PC-3 (cell line): ENCODE measurements at places on chromosomes 6 and 20.

GRCh38 chr20:53738945-53739798, 145.5 kb upstream of the ZNF217 start:
- peak; percentile 72 for DNase-seq

- DNase-seq = peak; percentile 13
Measured at GRCh38 chr6:133187657-133188453, 53.3 kb upstream of the EYA4 start.

DNA sequence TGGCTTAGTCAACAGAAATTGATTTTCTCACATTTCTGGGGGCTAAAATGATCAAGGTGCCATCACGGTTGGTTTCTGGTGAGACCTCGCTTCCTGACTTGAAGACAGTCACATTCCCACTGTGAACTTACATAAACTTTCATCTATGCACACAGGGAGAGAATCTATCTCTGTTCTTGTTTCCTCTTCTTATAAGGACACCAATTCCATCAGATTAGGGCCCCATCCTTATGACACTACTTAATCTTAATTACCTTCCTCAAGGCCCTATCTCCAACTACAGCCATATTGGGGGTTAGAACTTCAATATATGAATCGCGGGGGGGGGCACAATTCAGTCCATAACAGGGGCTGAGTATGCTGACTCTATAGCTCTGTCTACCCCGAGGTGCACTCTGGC, 10.6 kb upstream of the SCGN start:
- no peak for DNase-seq

GRCh38 chr6:88246654-88247053, 80.5 kb upstream of the CNR1 start:
- DNase-seq = no peak

DNA sequence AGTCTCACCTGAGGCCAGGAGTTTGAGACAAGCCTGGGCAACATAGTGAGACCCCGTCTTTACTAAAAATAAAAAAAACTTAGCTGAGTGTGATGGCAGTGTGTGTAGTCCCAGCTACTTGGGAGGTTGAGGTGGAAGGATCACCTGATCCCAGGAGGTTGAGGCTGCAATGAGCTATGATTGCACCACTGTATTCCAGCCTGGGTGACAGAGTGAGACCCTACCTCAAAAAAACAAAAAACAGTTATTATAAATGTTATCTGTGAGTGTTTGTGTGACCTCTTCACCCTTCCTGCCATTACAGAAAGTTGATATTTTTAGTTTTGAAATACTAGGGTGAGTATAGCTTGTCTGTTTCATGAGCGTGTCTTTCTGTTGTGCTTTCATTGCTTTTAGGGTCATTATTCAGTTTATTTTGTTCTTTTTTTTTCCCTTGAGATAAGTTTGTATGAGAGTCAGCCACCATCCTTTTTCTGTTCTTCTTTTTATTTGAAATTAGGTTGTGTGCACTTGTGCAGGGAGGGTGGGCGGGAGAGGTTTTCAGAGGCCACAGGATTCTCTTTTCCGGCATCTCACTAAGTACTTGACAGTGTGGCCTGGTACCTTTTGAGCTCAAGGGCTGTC, 26.2 kb downstream of the CDYL start:
- DNase-seq = no peak

- no peak for DNase-seq
Measured at GRCh38 chr6:113588646-113589045, 268.5 kb upstream of the MARCKS start.

DNA sequence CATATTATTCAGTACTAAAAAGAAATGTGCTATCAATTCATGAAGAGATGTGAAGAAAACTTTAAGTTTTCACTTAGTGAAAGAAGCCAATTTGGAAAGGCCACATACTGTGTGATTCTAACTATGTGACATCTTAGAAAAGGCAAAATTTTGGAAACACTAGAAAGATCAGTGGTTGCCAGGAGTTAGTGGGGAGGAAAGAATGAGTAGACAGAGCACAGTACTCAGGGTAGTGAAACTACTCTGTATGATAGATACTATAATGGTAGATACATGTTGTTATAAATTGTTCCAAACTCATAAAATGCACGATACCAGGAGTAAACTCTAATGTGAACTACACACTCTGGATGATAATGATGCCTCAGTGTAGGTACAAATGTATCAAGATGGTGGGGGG, 14.2 kb downstream of the NCOA3 start:
- no peak for DNase-seq

DNA sequence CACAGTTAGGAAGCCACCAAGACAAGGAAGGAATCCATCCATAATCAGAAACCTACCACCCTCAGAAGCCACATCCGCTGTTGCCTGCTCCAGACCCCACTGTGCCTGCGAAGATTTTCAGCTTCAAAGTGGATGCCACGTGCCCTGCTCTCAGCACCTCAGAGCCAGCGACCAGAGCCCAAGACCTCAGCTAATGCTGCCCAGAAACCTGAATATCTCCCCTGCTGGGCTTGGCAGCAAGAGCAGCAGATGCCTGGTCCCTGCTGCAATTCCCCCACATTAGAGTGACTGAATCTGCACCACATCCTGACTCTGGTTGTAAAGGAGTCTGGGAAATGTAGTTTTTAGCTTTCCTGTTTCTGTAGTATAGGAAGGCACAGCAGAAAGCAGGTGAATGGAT, 10.7 kb upstream of the ULBP3 start:
- peak; percentile 10 for DNase-seq

- DNase-seq = no peak
Measured at GRCh38 chr20:41669708-41670263, 51.6 kb upstream of the CHD6 start.

GRCh38 chr6:11392778-11393507, 144.6 kb upstream of the TMEM170B start:
- DNase-seq = no peak

GRCh38 chr6:98041921-98042320, 758.9 kb upstream of the MMS22L start:
- no peak for DNase-seq

GRCh38 chr6:161211380-161212035, 62.4 kb downstream of the AGPAT4 start:
- no peak for DNase-seq

- DNase-seq = peak; percentile 64
Measured at GRCh38 chr6:36127462-36128016, 2.8 kb upstream of the MAPK13 start.

GRCh38 chr6:34680802-34681515, 15.6 kb downstream of the ILRUN start:
- peak; percentile 61 for DNase-seq

GRCh38 chr20:409697-410559, 1.8 kb downstream of the RBCK1 start:
- DNase-seq = no peak

DNA sequence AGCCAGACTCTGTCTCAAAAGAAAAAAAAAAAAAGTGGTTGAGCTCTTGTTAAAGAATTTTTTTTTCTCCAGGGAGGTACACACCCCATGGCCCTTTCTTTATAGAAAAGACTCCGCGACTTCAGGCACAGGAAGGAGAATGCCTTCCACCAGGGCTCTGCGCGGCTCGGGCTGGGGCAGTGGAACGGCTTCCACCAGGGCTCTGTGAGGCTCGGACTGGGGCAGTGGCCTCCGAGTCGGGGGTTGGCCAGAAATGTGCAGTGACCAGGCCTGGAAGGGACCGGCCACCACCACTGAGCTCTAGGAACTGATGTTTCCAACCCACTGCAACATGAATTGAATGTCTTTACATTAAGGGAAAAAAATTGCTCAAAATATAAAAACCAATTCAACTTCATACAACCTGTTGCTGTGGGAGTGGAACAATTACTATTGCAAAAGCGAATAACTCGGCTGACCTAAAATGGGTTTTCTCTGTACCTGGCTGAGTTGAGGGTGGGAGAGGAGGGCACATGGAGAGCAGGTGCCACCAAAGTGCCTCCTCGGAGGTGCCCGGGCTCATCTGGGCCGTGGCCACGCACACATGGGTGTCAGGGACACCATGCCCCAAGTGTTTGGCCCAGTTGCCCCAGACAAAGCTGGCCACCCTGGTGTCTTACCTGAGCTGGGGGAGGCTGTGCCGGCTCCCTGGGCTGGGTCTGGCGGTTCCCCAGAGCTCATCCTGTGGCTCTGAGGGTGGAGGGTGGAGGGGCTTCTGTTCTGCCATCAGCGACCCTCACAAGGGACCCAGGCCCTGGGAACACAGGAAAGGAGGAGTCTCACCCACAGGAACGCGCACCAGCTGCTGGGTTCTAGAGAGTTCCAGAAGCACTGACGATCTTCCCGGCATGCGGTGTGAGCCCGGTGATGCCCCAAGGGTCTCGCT, 29.3 kb downstream of the SLC2A4RG start:
- DNase-seq = no peak

DNA sequence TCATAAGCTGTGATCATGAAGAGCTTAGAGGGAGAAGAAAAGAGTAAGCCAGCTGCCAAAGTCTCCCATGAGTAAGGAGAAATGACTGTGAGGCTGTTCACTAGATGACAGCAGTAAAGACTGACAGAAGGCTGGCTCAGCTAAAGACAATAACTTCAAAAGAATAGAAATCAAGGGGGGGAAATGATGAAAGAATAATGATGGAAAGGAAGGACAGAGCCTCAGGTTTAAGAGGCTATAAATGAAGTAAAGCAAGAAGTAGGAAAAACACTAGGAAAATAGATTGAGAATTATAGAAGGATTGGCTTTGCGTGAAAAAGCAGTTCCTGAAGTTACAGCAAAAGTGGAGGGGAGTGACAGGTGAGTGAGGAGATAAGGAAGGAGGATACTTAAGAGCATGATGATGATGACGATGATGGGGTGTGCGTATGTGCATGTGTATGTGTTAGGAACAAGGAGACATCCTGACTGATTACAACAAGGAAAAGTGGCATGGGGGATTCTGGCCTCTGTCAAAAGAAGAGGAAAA, 48.2 kb downstream of the HBS1L start:
- no peak for DNase-seq

- DNase-seq = no peak
Measured at GRCh38 chr20:49835031-49835430, 22.4 kb downstream of the SLC9A8 start.

DNA sequence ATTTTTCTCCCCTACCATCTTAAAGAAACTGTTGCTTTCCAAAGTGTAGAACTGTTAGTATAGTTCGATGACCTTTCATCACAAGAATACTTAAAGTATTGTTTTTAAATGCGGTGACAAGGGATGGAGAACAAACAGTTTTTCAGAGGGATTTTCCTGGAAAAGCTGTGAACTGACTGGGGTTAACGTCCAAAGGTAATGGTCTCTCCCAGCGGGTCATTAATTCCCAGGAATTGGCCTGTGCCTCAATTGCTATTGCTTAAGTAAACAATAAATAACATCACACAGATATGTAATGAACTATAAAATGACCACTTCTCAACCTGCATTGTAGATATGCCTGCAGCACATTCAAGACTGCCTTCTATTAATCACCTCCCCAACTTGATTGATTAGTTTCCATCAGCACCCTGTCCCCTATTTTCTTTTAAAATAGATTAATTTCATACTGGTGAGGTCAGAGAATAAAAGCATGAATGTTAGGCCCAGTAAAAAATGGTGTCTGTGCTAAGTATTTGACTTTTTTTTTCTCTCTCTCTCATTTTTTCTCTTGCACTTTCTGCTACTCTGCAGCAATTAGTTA, 268.2 kb downstream of the SAMD5 start:
- DNase-seq = no peak

DNA sequence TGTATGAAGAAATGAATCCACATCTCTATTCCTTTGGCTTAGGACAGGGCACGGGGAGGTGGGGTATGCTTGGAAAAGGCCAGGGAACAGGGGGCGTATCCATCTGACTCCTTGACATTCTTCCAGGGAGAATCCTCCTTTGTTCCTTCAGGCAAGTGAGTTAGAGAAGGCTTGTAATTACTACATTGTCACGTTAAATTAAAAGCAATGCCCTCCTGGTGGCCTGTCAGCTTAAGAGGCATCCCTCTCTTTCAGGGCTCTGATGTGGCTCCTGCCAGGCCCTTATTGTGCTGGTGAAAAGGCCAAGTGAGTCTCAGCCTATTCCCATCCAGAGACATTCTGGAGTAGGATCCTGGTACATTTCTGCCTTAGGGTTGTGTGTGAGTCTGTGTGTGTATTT, 128.3 kb downstream of the FOXA2 start:
- DNase-seq = no peak
